ENCODE measurements at places on chromosomes 1 and 21. TPM values are rescaled to one million over a fixed set of nuclear protein-coding genes. Genes with fewer than 3 reads are reported as not detected.

DNA sequence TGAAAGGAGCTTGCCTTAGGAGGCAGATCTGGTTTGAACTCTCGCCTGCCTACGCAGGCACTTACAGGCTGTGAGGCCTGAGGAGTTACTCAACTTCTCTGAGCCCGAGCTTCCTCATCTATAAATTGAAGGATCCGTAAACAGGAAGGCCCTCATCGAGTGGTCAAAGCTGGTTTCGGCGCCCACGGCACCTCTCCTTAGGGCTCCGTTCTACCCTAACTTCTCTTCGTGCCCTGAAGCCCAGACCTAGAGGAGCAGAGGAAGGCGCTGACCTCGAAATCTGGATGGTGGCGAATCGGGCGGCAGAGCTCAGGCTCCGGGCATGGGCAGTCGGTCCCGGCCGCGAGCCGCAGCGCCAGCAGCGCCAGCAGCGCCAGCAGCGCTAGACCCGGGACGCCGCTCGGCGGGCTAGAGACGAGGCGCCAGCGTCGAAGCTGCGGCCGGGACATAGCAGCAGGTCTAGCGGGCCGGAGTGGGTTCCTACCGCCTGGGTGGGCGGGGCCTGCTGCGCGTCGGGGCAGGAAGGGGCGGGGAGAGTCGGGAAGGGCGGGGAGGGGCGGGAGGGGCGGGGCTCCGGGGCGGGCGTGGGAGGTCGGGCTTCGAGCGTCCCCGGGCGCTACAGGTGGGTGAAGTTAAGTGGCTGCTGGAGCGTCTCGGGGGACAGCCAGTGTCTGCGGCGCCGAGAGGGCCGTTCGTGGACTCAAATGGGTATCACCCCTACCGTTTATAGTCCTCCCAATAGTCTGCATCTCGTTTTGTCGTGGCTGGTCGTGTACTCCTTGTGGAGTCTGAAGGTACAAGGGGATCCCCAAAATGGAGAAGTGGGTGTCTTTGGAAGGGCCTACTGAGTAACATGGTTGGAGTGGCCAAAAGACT lies at the start of gene CTBS:
CTBS (minus strand) TSS at position 474 of the 876 bp plus-strand sequence; CDS start at position 449, 25 bp downstream.
- H3K4me3 ChIP-seq: peak within 1 kb of the TSS; percentile 82
- H3K4me1 ChIP-seq: peaks cover 19% of the 10 kb centered on the region
- peak; percentile 95 for DNase-seq
- H3K27me3 ChIP-seq: no peaks in the 10 kb centered on the region
- H3K36me3 ChIP-seq: peaks cover 3% of the 10 kb centered on the region
- peak within 1 kb of the TSS; percentile 99 for H3K27ac ChIP-seq

DNA sequence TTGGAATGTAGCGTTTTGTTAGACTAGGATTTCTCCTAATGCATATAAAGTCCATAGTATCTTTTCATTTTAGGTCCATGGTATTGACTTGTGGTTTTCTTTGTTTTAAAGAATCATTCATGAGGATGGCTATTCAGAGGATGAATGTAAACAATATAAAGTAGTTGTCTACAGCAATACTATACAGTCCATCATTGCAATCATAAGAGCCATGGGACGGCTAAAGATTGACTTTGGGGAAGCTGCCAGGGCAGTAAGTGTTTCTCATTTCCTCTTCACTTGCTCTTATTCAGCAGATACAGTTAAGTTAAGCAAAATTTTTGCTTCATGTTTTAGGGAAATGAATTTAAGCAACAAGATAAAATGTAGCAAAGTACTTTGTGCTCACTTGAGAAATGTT lies 25.4 kb downstream of the GNAI3 start:
- H3K4me3 ChIP-seq: no peak overlapping the region
- H3K4me1 ChIP-seq: peaks cover 43% of the 10 kb centered on the region
- no peak for DNase-seq
- no peak overlapping the region for H3K27ac ChIP-seq
- no peaks in the 10 kb centered on the region for H3K27me3 ChIP-seq

DNA sequence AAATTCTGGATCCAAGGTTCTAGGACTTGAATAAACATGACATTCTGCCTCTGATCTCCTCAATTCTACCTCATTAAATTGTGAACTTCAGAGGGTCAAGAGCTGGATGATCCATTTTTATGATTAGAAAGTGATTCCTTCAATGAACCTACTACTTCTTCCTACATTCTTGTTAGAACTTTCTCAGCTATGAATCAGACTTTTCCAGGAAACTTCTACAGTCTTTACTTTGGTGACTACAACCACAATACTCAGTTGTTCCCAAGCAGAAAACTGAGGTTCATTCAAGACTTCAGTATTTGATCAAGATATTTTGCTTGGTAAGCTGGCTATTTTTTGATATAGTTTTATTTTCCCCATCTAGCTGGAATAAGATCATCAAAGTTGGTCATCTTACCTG lies 51.4 kb downstream of the CDC7 start:
- no peak for DNase-seq
- H3K4me3 ChIP-seq: no peak overlapping the region
- no peaks in the 10 kb centered on the region for H3K36me3 ChIP-seq
- H3K4me1 ChIP-seq: peaks cover 39% of the 10 kb centered on the region

UBL4B gene
- total RNA-seq: not detected
